Naive thymus-derived CD4-positive, alpha-beta T cell (primary cell): ENCODE measurements at places on chromosomes 4 and X.

GRCh38 chr4:95267081-95267480 lies 281.7 kb downstream of the UNC5C start:
- no peak for DNase-seq

DNA sequence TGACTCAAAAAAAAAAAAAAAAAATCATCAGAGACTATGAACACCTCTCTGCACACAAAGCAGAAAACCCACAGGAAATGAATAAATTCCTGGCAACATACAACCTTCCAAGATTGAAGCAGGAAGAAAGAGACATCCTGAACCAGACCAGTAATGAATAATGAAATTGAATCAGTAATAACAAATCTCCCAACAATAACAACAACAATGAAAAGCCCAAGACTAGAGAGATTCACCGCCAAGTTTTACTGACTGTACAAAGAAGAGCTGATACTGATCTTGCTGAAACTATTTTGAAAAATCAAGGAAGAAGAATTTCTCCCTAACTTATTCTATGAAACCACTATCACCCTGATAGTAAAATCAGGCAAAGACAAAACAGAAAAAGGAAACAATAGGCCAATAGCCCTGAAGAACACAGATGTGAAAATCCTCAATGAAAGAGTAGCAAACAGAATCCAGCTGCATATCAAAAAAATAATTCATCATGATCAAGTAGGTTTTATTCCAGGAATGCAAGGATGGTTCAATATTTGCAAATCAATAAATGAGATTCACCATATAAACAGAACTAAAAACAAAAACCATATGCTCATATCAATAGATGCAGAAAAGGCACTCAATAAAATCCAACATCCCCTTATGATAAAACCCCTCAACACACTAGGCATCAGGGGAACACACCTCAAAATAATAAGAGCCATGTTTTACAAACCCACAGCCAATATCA lies 31.0 kb upstream of the PLK4 start:
- DNase-seq = no peak

GRCh38 chrX:30141966-30142365 lies 73.4 kb upstream of the MAGEB2 start:
- DNase-seq = no peak

GRCh38 chrX:34903316-34903715 lies 39.3 kb upstream of the FAM47B start:
- no peak for DNase-seq

DNA sequence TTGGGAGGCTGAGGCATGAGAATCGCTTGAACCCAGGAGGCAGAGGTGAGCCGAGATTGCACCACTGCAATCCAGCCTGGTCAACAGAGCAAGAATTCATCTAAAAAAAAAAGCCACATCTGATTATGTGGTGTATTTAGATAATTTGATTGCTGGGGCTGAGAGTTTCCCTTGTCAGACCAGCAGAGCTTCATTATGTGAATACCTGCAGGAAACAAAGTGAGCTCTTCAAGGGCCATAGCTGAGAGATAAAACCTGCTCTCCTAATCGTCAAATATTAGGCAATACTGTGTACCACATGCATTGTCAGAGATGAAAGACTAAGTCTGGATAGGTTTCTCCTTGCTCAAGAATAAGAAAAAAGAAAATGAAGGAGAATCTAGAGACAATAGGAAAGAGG lies 800.0 kb upstream of the IGFBP7 start:
- DNase-seq = no peak
